ENCODE measurements at places on chromosomes 1 and 21. TPM values are rescaled to one million over a fixed set of nuclear protein-coding genes. Genes with fewer than 3 reads are reported as not detected.
A peak's percentile ranks its signal among the peaks of the same experiment; 100 is the strongest.

GRCh38 chr1:54227091-54227602 is 27.2 kb downstream of the MRPL37 start:
- H3K4me3 ChIP-seq, result no peak overlapping the region
- no peaks in the 10 kb centered on the region for H3K27me3 ChIP-seq
- H3K27ac ChIP-seq, result no peak overlapping the region
- DNase-seq, result peak; percentile 72
- peaks cover 14% of the 10 kb centered on the region for H3K36me3 ChIP-seq
- no peaks in the 10 kb centered on the region for H3K4me1 ChIP-seq

Gene CELA2B
- not detected for total RNA-seq

Gene CCDC24
- total RNA-seq, result 18.2 TPM

DNA sequence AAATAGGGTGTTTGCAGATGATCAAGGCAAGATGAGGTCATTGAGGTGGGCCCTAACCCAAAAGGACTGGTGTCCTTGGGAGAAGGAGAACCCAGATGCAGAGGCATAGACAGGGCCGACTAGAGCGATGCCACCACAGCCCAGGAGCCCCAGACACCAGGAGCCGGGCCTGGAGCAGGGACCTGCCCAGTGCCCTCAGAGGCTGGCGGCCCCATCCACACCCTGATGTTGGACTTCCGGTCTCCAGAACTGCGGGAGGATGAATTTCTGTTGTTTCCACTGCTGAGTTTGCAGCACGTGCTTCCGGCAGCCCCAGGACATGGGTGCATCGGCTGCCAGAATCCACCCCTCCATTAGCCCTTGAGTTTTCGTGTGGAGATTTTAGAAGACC is 7.2 kb upstream of the ACTRT2 start:
- H3K4me1 ChIP-seq, result no peaks in the 10 kb centered on the region
- H3K27ac ChIP-seq, result no peak overlapping the region
- H3K36me3 ChIP-seq, result no peaks in the 10 kb centered on the region
- no peaks in the 10 kb centered on the region for H3K27me3 ChIP-seq
- no peak overlapping the region for H3K4me3 ChIP-seq
- DNase-seq, result peak; percentile 32

Gene MRPS6
- 23.9 TPM for total RNA-seq

Gene FTCD
- not detected for total RNA-seq

Gene TOR1AIP1
- 26.9 TPM for total RNA-seq

DNA sequence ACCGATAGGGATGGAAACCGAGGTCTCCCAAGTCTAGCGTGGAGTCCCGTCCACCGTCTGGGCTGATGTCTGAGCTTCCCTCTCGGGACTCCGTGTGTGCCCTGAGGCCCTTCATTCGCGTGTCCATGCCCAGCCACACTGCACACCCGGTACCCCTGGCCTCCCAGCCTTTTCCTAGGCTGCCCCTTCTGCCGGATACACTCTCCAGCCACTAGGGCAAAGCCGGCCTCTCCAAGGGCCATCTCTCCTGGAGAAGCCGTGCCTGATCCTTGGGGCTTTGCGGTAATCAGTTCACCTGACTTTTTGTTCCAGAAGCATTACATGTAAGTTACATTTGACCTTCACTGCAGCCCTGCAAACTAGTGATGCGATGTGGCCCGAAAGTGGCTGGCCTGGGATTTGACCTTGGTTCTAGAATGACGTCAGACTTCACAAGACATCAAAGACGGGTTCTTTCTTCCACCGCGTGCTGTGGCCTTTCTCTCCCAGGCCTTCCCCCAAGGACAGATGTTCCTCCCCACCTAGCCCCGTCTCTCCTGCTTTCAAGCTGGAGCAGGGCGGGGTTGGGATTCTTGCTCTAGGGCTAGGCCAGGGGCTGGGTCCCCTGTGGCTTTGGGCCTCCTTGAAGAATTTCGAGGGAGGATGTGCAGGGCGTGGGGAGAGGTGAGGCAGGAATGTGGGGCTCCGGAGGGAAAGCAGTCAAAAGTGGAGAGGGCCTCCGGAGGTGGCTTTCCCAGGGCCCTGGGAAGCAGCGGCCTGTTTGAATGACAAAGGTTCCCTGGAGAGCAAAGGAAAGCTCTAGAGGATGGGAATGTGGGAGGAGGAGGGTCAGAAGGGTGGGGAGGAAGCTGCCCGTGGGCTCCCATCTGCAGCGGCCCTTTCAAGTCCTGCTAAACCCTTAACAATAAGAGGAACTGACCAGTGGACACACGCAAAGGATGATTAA is 49.7 kb upstream of the SLC2A1 start:
- H3K4me3 ChIP-seq, result no peak overlapping the region
- no peaks in the 10 kb centered on the region for H3K27me3 ChIP-seq
- H3K4me1 ChIP-seq, result no peaks in the 10 kb centered on the region

Gene F13B
- not detected for total RNA-seq

Gene CFHR2
- total RNA-seq, result not detected

Gene PRELP
- 4.2 TPM for total RNA-seq

GRCh38 chr1:84089465-84089864 is 54.6 kb upstream of the PRKACB start:
- H3K27ac ChIP-seq, result no peak overlapping the region
- no peak for DNase-seq
- H3K4me3 ChIP-seq, result no peak overlapping the region
- H3K36me3 ChIP-seq, result no peaks in the 10 kb centered on the region

All from Peyer's patch (tissue), 4 donors.